ENCODE measurements at places on chromosomes 2 and 18.

DNA sequence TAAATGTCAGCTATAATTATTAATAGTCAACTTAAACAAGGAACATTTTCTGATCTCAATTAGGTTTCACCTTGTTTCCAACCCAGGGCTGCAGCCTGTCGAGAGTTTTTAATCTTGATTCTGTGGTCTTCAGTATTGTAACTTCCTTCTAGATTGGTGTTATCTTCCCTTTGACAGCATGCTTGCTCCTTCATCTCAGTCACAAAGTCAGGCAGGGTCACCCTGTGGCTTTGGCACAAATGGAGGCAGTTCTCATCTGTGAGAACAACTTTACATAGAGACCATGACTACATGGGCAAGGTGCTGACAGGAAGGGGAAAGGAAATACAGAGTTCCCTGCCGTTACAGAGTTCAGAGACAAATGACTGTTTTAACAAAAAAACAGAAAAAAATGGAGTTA, 50.5 kb downstream of the HNRNPLL start:
- no peak for DNase-seq

DNA sequence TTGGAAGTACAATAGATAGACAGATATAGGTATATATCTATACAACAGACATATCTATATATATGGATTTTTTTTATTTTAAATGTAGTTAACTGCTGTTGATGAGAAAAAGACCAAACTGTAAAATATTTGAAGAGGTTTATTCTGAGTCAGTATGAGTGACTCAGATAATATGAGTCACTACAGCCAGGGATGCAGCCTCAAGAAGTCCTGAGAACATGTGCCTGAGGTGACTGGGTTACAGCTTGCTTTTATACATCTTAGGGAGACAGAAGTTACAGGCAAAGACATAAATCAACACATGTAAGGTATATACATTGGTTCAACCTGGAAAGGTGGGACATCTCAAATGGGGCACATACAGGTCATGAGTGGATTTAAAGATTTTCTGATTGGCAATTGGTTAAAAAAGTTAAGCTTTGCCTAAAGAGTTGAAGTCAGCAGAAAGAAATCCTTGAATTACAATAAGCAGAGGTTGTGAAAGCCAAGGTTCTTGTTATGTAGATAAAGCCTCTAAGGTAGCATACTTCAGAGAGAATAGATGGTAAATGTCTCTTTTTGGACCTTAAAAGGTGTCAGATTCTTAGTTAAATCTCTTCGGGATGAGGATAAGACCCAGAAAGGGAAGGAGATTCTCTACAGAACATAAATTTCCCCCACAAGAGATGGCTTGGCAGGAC, 149.9 kb downstream of the RBM43 start:
- no peak for DNase-seq

DNA sequence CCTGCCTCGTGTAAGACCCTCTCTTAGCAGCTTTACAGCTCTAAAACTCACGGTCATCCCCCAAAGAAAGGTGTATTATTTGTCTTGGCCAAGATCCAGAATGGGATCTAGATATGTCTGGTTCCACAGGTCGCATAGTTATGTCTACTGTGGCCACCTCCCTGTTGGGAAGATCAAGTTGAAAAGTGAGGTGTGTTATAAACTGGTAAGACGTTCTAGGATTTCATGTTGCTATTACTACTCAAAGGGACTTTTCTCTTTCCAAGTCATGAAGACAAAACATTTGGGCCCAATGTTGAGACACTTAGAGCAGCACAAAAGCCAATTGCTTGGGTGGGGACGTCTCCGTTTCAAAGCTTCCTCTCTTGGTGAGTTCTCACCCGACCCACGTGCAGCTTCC, 766.0 kb downstream of the RNF144A start:
- DNase-seq = no peak

- DNase-seq = no peak
These were observed 29.4 kb downstream of the PSD4 start for GRCh38 chr2:113203217-113203530.

- DNase-seq = no peak
These were observed 30.3 kb upstream of the ARHGEF4 start for GRCh38 chr2:130806370-130806769.

DNA sequence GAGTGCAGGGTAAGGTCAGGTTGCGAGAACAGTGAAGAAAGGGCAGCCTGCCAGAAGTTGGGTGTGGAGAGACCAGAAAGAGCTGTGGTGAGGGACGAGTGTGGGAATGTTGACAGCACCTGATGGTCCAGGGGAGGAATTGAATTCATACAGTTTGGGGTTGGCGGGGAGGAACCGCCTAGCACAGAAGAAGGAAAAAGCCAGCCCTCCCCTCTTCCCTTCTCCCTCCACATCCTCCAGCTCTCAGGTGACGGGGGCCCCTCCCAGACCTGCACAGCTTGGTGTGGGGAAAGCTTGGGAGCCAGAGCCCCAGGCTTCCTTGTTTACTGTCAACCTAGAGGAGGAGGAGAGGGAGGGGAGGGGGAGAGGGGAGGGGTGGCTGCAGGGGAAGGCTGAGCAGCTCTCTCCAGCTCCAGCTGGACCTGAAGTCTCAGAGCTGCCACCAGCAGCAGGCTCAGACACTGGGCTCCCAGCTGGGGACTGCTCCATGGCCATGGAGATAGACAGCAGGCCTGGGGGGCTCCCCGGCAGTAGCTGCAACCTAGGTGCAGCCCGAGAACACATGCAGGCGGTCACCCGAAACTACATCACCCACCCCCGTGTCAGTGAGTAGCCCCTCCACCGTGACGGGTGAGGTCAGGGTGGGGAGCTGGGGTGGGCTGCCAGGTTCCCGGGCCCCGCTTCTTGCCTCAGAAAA, at the start of gene ATP6V1B1:
TSS of gene ATP6V1B1 (plus strand) at position 433 of the 697 bp plus-strand sequence. CDS start at position 488, 55 bp downstream.
- DNase-seq = no peak

- no peak for DNase-seq
These were observed 47.6 kb downstream of the COL5A2 start for GRCh38 chr2:189131991-189132390.

DNA sequence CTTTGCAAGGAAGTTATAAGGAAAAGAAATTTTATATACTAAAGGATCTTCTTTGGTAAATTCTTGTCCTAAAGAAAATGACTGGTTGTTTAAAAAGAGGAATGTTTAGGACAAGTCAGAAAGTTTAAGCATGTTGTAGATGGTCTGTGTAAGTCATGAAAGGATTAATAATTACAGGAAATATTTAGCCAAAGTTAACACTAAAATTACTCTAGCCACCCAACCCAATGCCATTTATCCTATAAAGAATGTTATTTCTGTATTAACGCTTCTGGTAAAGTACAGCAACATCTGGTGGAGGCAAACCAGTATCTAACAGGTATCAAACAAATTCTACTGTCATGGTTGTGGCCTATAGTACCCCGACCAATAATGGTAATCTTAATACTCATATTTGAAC, 546.9 kb upstream of the PKDCC start:
- DNase-seq = no peak

- DNase-seq = no peak
These were observed 570.6 kb downstream of the ZEB2 start for GRCh38 chr2:143949121-143949848.

- DNase-seq = no peak
These were observed 165.5 kb upstream of the RBBP8 start for GRCh38 chr18:22767653-22768052.

DNA sequence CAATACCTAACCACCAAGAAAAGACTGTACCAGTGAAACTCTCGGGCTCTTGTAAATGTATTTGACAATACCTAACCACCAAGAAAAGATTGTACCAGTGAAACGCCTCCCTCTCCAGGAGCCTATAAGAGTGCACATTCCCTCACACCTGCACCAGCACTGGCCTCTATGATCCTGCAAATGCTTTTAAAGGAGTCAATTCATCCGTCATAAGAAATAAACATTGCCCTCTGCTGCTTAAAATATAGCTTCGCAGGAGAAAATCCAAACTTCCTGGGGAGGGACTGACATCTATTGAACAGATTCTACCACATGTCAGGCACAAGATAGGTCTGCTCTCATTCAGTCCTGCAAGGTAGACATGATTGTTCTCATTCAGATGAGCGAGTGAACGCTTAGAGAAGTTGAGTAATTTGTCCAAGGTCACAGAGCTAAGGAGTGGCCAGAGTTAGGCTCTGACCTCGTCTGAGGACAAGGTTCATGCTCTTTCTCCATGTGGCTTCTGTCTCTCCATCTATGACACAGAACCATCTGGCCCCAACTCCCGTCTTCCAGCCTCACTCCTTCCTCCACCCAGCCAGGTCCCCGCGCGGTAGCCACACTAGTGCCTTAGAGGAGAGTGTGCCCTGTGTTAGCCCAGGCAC, 38.7 kb downstream of the MCFD2 start:
- no peak for DNase-seq

GRCh38 chr2:10136101-10136934, 13.8 kb downstream of the RRM2 start:
- no peak for DNase-seq

DNA sequence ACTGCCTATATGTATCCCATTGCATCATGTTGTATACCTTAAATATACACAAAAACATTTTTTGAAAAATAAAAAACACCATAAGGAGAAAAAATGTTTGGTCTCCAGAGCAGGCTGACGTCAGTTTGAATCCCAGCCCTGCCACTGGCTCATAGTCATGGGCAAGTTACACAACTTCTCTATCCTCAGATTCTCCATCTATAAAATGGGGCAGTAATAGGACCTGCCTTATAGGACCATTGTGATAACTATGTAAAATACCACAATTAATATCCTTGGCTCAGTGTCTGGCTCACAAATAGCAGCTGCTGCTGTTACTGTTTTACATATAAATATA, 135.6 kb downstream of the SMAD7 start:
- no peak for DNase-seq

GRCh38 chr2:121635371-121635770, 13.9 kb downstream of the CLASP1 start:
- no peak for DNase-seq

- no peak for DNase-seq
These were observed 78.7 kb downstream of the RAB3GAP1 start for GRCh38 chr2:135130751-135131150.

GRCh38 chr18:69569133-69569532, 168.4 kb downstream of the DOK6 start:
- no peak for DNase-seq

- DNase-seq = no peak
These were observed 102.3 kb downstream of the MAPK4 start for GRCh38 chr18:50662177-50662576.

Data from stimulated activated CD8-positive, alpha-beta memory T cell treated with anti-CD3 and anti-CD28 coated beads, Interleukin-15, amount 100 ng/mL, for 24 hours (primary cell).